ENCODE measurements at places on chromosomes 2 and 18.

DNA sequence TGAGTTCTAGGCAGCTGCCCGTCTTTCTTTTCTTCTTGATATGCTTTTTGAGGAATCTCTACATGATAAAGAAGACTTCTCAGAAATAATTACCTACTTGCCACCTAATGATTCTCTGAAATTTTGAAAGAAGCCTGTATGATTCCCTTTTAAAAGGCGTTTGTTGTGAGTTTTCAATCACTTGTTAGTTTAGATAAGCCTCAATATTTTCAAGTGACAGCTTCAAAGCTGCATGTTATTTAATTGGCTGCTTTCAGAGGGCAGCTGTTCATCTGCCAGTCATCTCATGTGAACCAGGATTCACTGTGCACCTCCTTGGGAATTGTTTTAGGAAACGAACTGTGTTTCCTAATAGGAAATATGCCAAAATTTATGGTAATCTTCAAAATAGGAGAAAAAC, 938.1 kb downstream of the CPS1 start:
- no peak for DNase-seq

DNA sequence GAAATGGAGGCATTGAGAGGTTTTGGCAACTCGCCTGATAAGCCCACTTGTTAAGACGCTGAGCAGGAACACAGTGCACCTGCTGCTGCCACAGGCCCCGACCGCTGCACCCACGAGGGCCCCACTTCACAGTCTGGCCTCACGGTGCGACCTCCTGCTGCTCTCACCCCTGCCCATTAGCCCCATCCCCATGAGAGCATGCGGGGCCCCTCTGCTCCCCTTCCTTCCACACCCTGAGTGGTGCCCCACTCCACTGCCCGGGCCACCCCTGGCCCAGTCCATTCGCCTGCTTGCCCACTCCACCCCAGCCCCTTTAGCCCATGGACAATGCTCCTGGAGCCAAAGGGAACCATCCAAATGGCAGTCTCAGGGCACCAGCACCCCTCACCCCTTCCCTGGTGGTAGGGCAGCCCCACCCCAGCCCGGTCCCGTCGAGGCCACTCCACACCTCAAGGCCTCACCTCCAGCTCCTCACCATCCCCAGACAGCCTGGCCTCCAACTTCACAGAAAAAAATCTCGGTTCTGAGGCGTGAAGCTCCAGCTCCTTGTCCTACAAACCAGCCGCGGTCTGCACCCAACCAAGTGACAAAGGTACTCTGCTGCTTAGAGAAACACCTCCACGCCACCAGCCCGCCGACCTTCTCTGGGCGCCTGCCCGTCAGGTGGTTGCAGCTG, 6.7 kb upstream of the GPR55 start:
- DNase-seq, result no peak

DNA sequence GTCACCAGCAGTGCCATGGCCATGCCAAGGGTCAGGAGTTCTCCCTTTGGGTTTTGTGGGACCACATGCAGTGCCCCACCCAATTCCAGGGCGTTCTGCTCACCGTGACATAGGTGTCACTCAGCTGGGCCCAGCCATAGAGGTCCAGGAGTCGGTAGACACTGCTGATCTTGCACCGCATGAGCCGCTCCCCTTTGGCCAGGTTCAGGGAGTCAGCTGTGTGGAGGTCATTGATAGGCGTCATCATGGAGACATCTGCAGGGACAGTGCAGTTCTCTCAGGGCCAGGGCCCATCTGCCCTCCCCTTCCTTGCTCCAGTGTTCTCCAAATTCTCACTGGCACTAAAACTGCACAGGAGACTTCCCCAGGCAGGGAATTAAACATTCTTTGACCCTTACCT, 71.9 kb downstream of the ADD2 start:
- no peak for DNase-seq

DNA sequence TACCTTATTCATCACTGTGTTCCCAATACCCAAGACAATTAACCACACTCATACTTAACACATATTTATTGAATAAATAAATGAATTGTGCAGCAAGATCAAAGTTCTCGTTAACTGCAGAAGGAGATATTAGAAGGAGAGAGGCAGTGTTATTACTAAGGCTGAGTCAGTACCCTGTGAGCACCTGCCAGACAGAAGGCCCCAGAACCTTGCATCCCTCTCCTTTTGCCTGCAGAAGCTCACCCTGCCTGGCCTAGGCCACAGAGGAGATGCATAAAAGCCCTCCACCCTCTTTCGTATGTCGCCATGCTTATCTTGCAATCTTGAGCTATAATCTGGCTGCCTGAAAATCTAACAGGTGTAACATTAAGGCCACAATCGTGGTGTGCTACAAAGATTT, 20.5 kb upstream of the RNF149 start:
- no peak for DNase-seq

DNA sequence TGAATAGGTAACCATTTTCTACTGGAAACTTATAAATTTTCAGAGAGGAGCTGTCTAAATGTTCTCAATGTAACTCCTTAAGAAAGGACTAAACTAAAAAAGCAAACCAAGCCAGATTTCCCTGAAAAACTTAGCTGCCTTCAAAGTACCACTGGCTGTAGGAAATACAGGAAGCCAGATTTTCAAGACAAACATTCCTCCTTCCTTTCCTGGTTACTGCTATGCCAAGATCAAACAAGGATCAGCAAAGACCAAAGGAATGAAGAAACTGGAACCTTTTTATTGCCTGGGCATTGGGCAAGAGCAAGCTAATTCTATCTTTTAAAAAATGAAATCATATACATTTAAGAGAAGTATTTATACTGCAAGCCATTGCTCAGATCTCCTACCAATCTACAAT, 212.7 kb downstream of the DYM start:
- no peak for DNase-seq

DNA sequence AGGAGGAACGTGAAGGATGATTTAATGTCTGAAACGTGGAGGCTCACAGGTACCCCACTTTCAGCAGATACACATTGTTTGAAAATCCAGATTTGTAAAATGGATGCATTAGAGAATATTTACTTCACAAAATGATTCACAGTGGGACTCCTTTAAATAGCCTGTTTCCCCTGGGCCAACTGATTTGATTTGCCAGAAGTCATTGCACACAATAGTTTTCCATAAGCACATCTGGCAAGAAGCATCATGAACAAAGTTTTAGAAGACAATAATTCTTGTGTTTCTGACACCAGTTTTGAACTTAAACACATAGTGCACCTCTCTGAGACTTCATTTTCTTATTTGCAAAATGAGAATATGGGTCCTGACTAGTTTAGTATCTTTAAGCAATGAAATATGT, 451.4 kb upstream of the SLC14A2 start:
- no peak for DNase-seq
